Mesenteric fat pad (tissue), 1 donor: ENCODE measurements at places on chromosomes 13 and 19. TPM values are rescaled to one million over a fixed set of nuclear protein-coding genes. Genes with fewer than 3 reads are reported as not detected.

Gene CCDC122
- 2.4 TPM for total RNA-seq

DNA sequence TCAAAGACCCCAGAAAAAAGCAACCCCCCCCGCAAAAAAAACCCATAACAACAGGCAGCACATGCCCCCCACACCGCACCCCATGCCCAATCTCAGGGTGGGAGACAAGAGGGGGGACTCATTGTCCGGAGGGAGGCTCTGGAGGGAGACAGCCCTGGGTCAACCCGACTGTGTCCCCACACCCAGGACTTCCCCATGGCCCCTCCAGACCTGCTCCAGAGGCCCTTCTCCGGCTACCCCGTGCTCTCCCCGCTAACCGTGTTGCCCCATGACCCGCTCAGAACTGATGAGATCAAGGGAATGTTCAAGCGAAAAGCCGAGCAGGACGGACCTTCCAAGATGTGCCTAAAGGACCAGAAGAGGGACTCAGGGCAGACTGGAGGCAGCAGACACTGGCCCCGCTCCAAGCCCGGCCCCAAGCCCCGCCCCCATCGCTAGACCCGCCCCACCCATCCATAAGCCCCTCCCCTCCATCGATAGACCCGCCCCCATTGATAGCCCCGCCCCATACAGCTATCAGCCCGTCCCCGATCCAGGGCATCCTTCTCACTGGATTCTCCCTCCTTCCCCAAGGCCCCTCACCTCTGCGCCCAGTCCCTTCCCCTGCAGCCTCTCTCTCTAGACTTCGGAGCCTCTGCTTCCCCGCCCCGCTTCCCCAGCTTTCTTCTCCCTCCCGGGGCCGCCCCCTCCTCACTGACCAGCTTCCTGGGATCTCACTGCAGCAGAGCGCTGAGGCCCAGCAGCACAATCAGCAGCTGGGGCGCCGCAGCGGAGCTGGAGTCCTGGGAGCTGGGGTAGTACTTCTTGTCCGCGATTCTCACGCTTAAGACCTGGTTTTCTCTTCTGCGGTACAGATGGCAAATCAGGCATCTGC, 2.2 kb downstream of the BST2 start:
- no peak for DNase-seq

- peak; percentile 37 for DNase-seq
Measured at GRCh38 chr19:29375429-29376119, 150.2 kb upstream of the VSTM2B start.

- DNase-seq = no peak
Measured at GRCh38 chr19:31102674-31103073, 246.6 kb downstream of the TSHZ3 start.

DNA sequence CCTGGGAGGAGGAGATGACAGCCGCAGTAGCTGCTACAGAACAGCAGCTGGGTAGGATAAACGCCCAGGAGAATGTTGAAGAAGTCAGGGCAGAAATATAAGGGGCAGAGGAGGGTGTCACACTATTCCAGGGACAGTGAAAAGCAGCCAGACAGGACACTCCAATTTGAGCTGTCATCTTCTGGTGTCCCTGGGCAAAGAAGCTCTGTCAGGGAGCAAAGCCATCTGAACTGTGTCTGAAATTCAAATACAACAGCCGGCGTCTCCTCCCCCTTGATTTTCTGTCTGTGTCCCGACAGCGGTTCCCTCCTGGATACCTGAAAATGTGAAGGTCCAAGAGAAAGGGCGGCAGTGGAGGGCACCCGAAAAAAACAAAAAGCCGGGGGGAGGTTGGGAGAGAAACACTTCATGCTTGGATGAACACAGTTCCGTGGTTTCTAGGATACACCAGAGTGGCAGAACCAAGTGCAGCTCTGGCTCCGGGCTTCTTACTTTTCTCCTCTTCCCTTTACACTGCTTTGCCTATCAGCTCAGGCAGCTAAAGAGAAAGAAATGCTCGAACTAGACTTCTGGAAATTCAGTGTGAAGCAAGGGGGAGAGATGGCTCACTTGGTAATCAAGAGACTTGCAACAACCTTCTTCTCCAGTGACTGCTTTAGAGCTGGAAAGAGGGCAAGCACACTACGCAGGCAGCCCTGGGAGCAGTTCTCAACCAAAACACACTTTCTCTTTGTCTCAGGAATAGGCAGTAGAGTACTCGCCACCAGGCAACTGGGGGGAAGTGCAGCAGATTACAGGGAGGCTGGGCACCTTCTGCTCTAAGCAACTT, 465.6 kb downstream of the ITGBL1 start:
- DNase-seq = no peak

DNA sequence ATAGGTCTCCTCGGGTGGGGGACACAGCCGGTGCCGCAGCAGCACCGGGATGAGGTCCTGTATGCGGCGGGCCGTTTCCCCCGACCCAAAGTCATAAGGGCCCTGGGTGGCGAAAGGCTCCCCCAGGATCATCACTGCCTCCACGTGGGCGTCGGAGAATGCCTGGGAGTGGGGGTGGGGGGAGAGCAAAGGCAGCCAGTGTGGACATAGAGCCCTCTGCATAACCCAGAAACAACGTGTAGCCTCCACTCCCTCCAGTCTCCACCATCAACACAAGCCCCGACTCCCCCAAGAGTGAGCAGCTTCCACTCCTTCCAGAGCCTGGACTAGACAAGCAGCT, 1.7 kb upstream of the NUMBL start:
- DNase-seq = no peak

- DNase-seq = no peak
Measured at GRCh38 chr13:39618561-39618960, 15.6 kb upstream of the LHFPL6 start.
